ENCODE measurements at places on chromosomes 7 and 10.

GRCh38 chr7:21345361-21345760, 82.5 kb upstream of the SP4 start:
- no peak for DNase-seq

DNA sequence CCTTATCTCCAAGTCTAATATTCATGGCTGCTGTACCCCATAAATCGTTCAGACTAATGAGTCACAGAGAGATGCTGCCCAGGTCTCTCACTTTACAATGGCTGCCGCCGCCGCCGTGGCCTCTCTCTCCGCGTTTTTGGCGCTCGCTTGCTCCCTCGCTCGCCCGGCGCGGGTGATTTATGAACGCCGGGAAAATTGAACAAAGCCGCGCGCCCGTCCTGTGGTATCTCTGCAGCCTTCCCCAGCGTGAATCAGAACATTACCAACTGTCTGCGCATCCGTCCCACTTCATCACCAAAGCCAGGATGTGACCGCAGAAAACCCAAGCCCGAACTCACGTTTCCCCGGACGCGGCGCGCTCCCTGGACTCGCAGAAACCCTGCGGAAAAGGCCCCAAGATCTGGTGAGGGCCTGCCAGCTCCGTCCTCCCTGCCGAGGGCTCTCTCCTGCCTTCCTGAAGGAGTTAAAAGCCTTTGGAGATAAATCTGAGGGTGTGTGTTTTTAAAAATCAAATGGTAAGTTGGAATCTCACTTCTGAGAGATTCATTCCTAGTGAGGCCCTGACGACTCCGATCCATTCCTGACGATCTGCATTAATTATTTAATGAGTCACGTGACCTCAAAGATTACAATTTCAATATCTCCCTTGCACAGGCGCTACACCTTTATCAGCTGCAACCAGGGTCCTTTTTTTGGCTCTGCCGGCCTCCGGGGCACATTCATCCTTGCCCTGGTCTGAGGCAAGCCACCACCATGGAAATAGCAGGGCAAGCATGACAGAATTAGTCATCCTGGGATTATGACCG, 6.3 kb downstream of the HOXA4 start:
- DNase-seq: no peak

- no peak for DNase-seq
Observed at GRCh38 chr7:98470485-98471240, 69.8 kb upstream of the BAIAP2L1 start.

DNA sequence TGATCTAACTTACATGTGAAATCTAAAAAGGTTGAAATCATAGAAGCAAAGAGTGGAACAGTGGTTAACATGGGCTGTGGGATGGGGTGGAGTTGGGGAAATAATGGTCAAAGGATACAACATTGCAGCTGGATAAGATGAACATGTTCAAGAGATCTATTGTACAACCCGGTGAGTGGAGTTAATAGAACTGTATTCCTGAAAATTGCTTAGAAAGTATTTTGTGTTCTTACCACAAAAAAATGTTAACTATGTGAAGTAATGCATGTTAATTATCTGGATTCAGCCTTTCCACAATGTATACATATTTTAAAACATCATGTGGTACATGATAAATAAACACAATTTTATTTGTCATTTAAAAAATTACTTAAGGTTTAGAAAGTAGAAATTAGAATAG, 271.0 kb upstream of the LRRTM3 start:
- DNase-seq: no peak

- DNase-seq: no peak
Observed at GRCh38 chr7:79064187-79064823, 389.2 kb downstream of the MAGI2 start.

- no peak for DNase-seq
Observed at GRCh38 chr10:63068246-63068645, 64.9 kb upstream of the NRBF2 start.

GRCh38 chr10:18158773-18159265, 18.6 kb downstream of the CACNB2 start:
- DNase-seq: no peak

- DNase-seq: no peak
Observed at GRCh38 chr10:51879238-51879637, 179.8 kb upstream of the CSTF2T start.

DNA sequence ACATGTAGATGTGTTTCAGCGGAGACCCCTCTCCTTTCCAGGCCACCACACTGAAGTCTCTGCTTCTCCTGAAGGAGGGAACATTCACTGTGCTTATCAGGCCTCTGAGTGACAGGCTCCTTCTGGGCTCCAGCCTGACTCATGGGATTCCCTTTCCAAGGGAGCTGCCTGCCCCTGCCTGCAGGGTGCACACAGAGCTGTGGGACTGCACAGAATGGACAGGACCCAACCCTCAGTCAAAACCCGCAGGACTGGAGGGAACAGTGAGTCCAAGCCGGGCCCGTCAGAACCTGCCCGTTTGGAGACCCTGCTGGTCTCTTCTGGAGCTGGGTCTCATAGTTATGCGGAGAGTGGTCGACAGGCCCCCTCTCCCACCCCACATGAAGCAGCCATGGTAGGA, 32.6 kb downstream of the PLAC9 start:
- DNase-seq: no peak

- no peak for DNase-seq
Observed at GRCh38 chr7:84297616-84298015, 103.0 kb upstream of the SEMA3A start.

GRCh38 chr10:22761569-22762220, 47.3 kb upstream of the PIP4K2A start:
- no peak for DNase-seq

DNA sequence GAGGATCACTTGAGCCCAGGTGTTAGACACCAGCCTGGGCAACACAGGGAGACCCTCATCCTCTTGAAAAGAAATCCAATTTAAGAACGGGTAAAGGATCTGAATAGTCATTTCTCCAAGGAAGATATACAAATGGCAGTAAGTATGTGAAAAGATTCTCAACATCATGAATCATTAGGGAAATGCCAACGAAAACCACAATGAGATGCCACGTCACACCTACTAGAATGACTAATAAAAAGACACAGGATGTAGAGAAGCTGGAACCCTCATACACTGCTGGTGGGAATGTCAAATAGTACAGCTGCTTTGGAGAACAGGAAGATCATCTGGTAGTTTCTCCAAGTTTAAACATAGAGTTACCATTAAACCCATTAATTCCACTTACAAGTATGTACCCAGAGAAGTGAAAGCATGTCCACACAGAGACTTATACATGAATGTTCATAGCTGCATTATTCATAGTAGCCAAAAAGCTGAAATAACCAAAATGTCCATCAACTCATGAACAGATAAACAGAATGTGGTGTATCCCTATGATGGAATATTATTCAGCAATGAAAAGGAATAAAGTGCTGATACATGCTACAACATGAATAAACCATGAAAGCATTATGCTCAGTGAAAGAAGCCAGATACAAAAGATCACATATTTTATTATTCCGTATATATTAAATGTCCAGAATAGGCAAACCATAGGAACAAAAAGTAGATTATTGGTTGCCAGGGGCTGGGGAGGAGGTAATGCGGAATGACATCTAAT, 13.1 kb upstream of the ZMIZ2 start:
- no peak for DNase-seq

DNA sequence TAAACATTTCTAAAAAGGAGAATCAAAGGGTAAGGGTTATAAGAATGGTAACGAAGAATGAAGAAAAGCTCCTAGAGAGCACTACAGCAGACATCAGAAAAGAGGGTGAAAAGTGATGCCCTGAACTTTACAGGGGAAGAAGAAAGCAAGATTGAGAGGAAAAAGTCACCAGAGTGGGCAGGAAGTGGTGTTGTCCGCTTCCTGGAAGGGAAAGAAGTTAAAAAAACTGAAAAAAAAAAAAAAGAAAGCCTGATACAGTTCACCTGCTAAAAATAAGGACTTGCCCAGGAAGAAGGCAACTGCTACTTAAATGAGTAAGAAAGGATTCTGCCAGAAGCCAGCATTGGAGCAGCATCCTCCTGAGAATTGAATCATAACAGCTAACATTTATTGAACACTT, 330.1 kb upstream of the PHF14 start:
- DNase-seq: no peak
